Right lobe of liver (tissue), 6 donors: ENCODE measurements at places on chromosomes 4 and X. TPM values are rescaled to one million over a fixed set of nuclear protein-coding genes. Genes with fewer than 3 reads are reported as not detected.

DNA sequence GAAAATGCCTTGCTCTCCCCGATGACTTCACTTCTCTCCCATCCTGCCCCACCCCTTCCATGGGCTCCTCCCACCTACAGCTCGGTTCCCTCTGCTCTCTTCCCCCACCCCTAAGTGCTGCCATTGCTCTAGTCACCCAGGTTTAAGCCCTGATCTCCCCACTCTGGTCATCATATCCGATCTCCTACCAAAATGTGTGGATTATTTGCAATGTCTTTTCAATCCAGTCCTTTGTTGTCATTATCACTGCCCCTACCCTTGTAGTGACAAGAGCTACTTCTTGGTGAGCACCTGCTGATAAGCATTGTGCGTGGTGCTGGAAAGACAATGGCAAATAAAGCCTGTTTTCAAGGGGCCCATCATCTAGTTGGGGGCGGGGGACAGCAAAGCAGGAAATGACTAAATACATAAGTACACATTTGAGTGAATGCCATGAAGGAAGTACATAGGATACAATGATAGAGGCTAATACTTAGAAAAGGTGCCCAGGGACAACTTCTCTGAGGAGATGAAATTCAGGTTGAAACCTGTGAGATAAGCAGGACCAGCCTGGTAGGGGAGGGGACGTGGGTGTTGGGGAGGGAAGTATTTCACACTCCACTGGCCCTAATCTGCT is 63.8 kb downstream of the DLG3 start:
- no peak for DNase-seq

GRCh38 chr4:15562623-15563022 is 92.5 kb downstream of the FBXL5 start:
- no peak for DNase-seq

- no peak for DNase-seq
Observed at GRCh38 chrX:18255059-18255458, 34.4 kb upstream of the BEND2 start.

DNA sequence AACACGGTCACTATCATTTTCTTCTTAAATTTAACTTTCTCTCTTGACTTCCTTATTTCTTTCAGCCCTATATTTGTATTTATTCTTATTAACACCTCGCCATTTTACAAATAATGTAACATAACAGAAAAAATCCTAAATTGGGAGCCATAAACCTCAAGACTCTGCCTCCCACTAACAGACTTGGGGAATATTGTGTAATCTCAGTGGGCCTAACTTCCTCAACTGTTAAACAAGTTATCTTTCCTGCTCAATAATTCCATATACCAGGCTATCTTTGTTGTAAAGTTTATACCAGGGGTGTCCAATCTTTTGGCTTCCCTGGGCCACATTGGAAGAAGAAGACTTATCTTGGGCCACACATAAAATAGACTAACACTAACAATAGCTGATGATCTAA is 26.2 kb downstream of the PRSS12 start:
- no peak for DNase-seq

GRCh38 chr4:6408263-6408662 is 64.2 kb downstream of the PPP2R2C start:
- no peak for DNase-seq

DNA sequence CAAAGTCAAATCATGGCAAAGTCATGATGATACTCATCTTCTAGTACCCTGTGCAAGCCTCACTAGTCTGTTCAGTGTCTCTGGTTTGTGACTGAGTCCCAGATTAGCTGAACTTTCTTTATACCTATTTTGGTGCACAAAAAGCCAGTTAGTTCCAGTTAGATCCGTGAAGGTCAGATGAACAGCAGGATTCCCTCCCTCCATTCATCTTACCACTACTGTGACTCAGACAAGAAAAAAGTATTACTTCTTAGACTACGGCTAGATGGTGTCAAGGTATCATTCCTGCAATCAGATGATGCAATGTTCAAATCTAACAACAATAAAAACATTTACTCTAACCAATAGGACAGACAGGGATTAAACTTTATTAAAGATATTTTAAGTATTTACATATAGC is 30.4 kb downstream of the ARHGEF6 start:
- DNase-seq: no peak

TMEM255A gene
- 0.25 TPM for total RNA-seq

DNA sequence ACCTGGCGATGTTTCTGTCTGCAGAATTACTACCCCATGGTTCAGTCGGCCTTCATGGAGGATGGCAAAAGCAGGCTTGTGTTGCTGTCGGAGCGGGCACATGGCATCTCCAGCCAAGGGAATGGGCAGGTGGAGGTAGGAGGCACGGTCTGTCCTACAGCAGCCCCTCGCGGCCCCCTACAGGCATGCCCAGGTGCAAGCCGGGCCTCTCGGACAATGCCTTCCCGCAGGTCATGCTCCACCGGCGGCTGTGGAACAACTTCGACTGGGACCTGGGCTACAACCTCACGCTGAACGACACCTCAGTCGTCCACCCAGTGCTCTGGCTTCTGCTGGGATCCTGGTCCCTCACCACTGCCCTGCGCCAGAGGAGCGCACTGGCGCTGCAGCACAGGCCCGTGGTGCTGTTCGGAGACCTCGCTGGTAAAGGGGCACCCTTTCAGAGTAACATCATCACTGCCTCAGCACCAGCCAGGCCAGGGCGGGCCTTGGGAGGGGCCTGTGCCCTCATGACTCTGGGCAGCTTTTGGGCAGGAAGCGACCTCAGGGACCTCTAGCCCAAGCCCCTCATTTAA is 29.5 kb upstream of the MRFAP1 start:
- no peak for DNase-seq

MPP1 gene
- 48.3 TPM for total RNA-seq

- DNase-seq: no peak
Observed at GRCh38 chr4:3522651-3523050, 9.6 kb downstream of the LRPAP1 start.

DNA sequence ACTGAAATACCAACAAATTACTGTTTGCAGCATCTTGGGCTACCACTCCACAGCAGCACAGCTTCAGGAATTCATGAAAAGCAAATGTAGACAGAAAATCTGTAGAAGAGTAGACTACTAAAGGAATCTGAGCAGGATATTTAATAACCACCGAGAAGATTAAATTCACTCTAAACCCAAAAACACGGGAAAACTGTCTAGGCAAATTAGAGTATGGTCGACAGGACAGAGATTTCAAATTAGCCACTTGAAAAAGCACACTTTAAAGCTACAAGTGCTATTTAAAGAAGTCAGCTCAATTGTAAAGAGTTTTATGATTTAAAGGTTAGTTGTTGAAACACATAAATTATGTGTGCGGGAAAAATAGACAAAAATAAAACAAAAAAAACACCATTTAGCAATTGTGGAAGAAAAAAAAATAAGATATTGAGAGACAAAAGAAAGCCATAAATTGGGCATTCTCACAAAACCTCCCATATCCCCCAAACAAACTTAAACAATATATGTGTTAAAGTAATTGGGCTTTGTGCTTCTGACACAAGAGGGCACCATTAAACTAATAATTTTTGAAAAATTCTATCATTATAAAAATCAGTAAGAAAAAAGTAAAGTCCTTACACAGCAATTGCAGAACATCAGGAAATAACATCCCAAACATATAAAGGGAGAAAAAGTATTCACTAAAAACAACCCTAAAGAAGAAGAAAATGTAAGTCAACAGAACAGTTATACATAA is 880.8 kb downstream of the TECRL start:
- DNase-seq: no peak

DNA sequence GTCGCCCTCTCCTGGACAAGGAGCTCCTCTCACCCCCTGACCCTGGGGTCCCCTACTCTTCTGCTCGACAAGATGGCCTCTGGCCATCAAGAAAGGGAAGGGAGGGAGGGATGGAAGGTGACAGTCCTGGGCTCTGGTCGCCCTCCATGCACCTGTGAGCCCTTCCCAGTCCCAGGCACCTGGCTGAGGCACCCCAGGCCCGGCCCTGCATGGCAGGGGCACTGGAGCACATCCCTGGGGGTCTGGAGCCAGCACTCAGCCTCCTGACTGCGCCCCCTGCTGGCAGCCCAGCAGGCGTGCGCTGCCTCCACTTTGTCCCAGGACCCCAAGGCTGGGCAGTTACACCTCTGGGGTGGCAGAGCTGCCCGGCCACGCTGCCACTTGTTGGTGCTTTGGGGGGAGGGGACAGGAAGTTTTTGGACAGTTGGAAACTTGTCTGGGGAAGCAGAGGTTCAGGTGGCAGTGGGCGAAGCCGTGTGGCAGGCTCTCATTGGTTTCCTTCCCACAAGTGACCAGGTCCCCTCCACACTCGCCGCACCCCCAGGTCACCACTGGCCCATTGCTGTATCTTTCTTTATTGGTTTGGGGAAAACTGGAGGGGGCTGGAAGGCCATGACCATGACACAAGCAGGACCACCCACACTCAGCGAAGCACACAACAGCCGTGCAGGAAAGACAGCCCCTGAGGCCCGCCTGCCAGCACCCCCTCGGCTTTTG is 4.3 kb downstream of the PNCK start:
- DNase-seq: no peak

COL4A5 gene
- total RNA-seq: 0.87 TPM
